ENCODE measurements at places on chromosomes 1 and 21.
A peak's percentile ranks its signal among the peaks of the same experiment; 100 is the strongest.

- no peaks in the 10 kb centered on the region for H3K36me3 ChIP-seq
- no peak for DNase-seq
- H3K4me1 ChIP-seq = peaks cover 7% of the 10 kb centered on the region
These were observed 9.9 kb downstream of the TGFBR3 start for GRCh38 chr1:91876040-91876470.

GRCh38 chr1:33586106-33586505 lies 113.7 kb downstream of the ZSCAN20 start:
- H3K27ac ChIP-seq = no peak overlapping the region
- DNase-seq = no peak
- H3K36me3 ChIP-seq = no peaks in the 10 kb centered on the region
- H3K27me3 ChIP-seq = no peaks in the 10 kb centered on the region
- no peak overlapping the region for H3K4me3 ChIP-seq

- DNase-seq = no peak
- no peaks in the 10 kb centered on the region for H3K36me3 ChIP-seq
- H3K27ac ChIP-seq = no peak overlapping the region
- H3K27me3 ChIP-seq = no peaks in the 10 kb centered on the region
These were observed 21.9 kb downstream of the FMO2 start for GRCh38 chr1:171206978-171207355.

GRCh38 chr1:172851077-172851476 lies 192.2 kb downstream of the FASLG start:
- H3K27ac ChIP-seq = no peak overlapping the region
- H3K4me3 ChIP-seq = no peak overlapping the region
- H3K27me3 ChIP-seq = no peaks in the 10 kb centered on the region
- H3K4me1 ChIP-seq = no peaks in the 10 kb centered on the region

GRCh38 chr1:21781815-21782348 lies 1.1 kb downstream of the USP48 start:
- peak overlapping the region; percentile 89 for H3K4me3 ChIP-seq
- H3K27ac ChIP-seq = peak overlapping the region; percentile 100
- peaks cover 10% of the 10 kb centered on the region for H3K4me1 ChIP-seq
- no peaks in the 10 kb centered on the region for H3K36me3 ChIP-seq
- no peak for DNase-seq
- H3K27me3 ChIP-seq = no peaks in the 10 kb centered on the region

DNA sequence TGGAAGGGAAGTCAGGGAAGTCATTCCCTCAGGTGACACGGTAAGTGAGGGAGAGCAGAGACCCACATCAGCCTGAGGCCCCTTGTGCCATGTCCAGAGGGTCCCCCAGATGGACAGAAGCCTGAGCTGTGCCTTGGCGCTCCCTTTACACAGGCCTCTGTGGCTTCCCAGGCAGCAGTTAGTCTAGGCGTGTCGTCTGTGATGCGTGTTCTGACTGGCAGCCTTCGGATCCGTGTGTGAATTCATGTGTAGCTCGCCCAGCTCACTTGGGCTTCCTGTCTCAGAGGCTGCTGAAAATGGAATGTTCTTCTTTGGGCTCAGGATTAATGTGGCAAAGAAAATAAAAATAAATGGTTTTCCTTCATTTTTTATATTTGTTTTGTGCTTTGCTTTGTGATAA lies 28.3 kb downstream of the PRMT2 start:
- no peak overlapping the region for H3K27ac ChIP-seq
- H3K4me3 ChIP-seq = no peak overlapping the region
- DNase-seq = no peak

DNA sequence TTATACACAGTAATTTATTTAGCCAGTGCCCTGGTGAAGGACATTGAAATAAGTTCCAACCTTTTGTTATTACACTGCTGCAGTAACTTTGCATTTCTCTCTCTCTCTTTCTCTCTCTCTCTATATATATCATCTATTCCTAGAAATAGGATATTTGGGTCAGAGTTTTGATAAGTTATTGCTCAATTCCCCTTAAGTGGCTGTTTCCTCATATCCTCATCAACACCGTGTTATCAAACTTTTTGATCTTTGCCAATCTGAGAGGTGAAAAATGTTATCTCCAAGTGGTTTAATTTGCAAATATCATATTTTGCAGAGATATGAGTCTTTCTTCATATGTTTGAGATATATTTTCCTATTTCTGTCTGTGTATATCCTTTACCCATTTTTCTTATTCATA lies 1.6 kb upstream of the SRSF4 start:
- H3K36me3 ChIP-seq = no peaks in the 10 kb centered on the region
- peaks cover 17% of the 10 kb centered on the region for H3K4me1 ChIP-seq
- peak overlapping the region; percentile 100 for H3K27ac ChIP-seq
- DNase-seq = no peak

DNA sequence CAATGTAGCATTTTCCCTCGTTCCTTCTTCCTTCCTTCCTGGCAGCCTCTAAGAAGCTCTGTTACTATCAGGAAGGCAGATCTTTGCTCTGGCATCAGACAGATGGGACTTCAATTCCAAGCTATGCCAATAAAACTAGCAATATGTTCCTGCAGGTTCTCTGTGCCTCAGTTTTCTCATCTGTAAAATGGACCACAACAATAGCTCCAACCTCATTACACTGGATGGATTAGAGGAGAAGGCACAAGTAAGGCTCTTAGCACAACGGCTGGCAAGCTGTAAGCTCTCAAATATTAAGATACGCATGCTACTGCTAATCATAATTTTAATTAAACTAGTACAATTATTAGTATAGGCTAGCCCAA lies 27.2 kb downstream of the RRAGC start:
- no peaks in the 10 kb centered on the region for H3K4me1 ChIP-seq
- DNase-seq = no peak
- no peak overlapping the region for H3K27ac ChIP-seq
- no peaks in the 10 kb centered on the region for H3K27me3 ChIP-seq
- no peaks in the 10 kb centered on the region for H3K36me3 ChIP-seq
- no peak overlapping the region for H3K4me3 ChIP-seq

- no peaks in the 10 kb centered on the region for H3K4me1 ChIP-seq
- H3K27me3 ChIP-seq = no peaks in the 10 kb centered on the region
- no peak overlapping the region for H3K27ac ChIP-seq
- no peak for DNase-seq
- no peak overlapping the region for H3K4me3 ChIP-seq
- no peaks in the 10 kb centered on the region for H3K36me3 ChIP-seq
These were observed 77.4 kb upstream of the TMPRSS2 start for GRCh38 chr21:41585199-41585994.

GRCh38 chr1:168923521-168924136 lies 182.9 kb upstream of the ATP1B1 start:
- H3K27me3 ChIP-seq = no peaks in the 10 kb centered on the region
- H3K27ac ChIP-seq = no peak overlapping the region
- no peak for DNase-seq
- H3K4me1 ChIP-seq = peaks cover 6% of the 10 kb centered on the region

DNA sequence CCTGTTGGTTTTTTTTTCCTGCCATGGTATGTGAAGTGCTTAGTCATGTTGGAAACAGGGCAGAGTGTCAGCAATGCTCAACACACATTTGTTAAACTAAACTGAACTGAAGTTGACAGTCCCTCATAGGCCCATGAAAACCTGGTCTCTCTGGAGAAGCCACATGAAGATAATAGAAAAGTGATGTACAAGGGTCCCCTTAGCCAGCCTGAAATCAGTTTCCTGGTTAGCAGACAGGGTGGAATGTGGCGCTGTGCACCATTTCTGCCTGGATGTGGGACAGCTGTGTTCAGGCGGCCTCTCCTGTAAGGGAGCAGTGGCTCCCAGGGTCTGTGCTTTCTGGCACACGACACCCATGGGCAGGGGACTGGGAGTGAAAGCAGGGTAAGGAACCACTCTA lies 9.9 kb upstream of the CHI3L1 start:
- no peak overlapping the region for H3K27ac ChIP-seq
- H3K36me3 ChIP-seq = no peaks in the 10 kb centered on the region
- no peaks in the 10 kb centered on the region for H3K27me3 ChIP-seq
- DNase-seq = no peak
- H3K4me3 ChIP-seq = no peak overlapping the region

- no peak for DNase-seq
- H3K4me3 ChIP-seq = no peak overlapping the region
These were observed 170.3 kb downstream of the RGS7 start for GRCh38 chr1:241186716-241187115.

DNA sequence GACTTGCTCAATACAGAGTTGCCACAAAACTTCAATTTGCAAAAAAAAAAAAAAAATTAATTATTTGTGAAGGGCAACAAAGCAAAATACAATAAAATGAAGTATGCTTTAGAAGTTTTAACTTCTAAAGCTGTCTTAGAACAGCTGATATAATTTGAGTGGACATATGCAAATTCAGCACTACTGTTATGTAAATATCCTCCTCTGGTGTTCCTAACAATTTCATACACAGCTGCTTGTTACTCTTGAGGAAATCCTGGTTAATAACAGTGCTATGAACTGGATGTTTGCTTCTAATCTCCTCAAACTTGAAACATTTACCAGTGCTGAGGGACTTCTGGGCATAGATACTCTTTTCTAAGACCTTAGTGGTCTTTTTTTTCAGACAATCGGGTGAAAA lies 69.6 kb upstream of the COL24A1 start:
- no peak for DNase-seq
- no peaks in the 10 kb centered on the region for H3K27me3 ChIP-seq
- H3K36me3 ChIP-seq = no peaks in the 10 kb centered on the region
- no peaks in the 10 kb centered on the region for H3K4me1 ChIP-seq
- no peak overlapping the region for H3K4me3 ChIP-seq

DNA sequence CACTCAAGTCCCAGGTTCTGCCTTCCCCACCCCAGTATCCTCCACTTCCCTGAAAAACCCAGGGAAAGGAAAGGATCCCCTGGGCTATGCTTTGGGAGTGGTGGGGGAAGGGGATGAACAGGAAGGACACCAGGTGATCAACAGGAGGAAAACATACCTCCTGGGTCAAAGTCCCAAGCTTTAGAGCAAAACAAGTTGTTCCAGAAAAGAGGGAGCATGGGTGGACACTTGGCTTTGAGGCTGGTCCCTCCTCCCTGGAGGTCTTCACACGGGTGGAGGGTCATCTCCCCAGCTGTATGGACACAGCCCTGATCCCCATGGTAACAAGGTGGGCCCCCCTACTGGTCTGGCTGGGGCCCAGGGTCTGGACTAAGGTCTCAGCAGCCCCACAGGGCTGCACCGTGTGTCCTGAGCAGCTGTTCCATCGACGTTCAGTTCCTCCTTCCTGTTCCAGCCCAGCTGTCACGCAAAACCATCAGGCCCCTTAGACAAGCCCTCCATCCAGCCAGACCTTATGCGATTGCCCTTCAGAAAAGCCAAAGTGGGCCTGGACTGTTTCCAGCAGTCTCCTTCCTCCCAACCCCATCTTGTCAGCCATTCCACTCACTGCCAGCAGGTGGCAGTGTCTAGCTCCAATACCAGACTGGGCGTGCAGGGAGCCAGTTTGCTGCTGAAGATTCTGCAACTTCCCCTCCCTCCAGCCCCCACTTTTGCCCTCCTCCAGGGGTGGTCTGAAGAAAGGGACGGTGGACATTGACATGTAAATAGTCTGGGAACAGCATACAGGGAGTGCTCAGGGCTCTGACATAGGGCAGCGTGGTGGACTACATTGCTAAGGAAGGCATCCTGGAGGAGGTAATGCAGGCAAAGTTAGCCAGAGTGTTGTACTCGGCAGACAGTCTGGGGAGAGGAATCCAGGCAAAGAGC lies 2.9 kb upstream of the PDZK1IP1 start:
- H3K27me3 ChIP-seq = no peaks in the 10 kb centered on the region
- no peak overlapping the region for H3K27ac ChIP-seq
- DNase-seq = peak; percentile 86
- no peaks in the 10 kb centered on the region for H3K4me1 ChIP-seq
- H3K4me3 ChIP-seq = no peak overlapping the region
- H3K36me3 ChIP-seq = no peaks in the 10 kb centered on the region

GRCh38 chr1:81160696-81161095 lies 640.0 kb upstream of the ADGRL2 start:
- H3K27ac ChIP-seq = no peak overlapping the region
- no peak overlapping the region for H3K4me3 ChIP-seq
- H3K4me1 ChIP-seq = no peaks in the 10 kb centered on the region
- no peak for DNase-seq
- H3K27me3 ChIP-seq = no peaks in the 10 kb centered on the region

GRCh38 chr1:107941531-107941930 lies 23.4 kb downstream of the VAV3 start:
- DNase-seq = no peak
- no peaks in the 10 kb centered on the region for H3K4me1 ChIP-seq
- H3K27me3 ChIP-seq = no peaks in the 10 kb centered on the region
- H3K4me3 ChIP-seq = no peak overlapping the region
- peak overlapping the region; percentile 10 for H3K27ac ChIP-seq

DNA sequence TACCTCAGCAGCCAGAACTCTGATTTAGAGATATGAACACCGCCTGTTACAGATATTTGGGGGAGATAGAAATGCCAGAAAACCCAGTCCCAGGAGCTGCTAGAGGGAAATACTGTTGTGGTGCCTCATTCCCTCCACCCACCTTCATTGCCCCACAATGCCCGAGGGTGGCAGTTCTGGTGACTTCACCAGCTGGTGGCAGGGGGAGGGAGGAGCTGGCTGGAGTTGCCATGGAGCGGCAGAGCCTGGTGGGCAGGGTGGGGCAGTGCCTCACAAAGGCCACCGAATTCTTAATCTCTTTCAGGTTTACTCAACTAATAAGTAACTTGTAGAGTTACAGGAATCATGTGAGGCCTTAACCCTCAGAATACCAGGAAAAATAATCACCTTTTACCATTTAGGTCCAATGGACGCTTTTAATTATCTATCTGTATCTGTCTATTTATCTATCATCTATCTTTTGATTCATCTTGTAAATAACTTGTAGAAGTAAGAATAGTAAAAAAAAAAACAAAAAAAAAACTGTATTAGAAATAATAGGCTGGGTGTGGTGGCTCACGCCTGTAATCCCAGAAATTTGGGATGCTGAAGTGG lies 11.7 kb upstream of the S100A11 start:
- peak overlapping the region; percentile 95 for H3K27ac ChIP-seq
- H3K4me3 ChIP-seq = no peak overlapping the region
- DNase-seq = peak; percentile 71
- H3K27me3 ChIP-seq = no peaks in the 10 kb centered on the region

DNA sequence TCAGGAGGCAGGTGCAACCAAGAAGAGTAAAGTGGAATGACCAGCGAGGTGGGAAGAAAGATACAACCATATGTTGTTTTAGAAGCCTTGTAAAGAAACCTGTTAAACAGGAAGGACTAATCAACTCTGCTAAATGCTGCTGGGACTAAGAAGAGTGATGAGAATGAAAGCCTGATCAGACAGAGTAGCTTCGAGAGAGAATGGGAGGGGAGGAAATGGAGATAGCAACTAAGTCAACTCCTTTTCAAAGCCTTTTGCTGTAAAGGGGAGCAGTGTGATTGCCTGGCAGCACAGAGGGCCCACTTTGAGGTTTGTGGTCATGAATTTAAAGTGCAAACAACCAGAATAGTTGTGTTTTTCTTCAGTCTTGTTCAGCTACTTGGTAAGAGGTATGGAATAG lies 31.4 kb downstream of the SLC30A7 start:
- H3K4me1 ChIP-seq = no peaks in the 10 kb centered on the region
- no peaks in the 10 kb centered on the region for H3K36me3 ChIP-seq
- no peaks in the 10 kb centered on the region for H3K27me3 ChIP-seq
